ENCODE measurements at places on chromosomes 3 and 15. TPM values are rescaled to one million over a fixed set of nuclear protein-coding genes. Genes with fewer than 3 reads are reported as not detected.

CCR2 gene
- not detected for polyA plus RNA-seq

- no peak for DNase-seq
Observed at GRCh38 chr15:76366714-76367113, 30.1 kb downstream of the ISL2 start.

DNA sequence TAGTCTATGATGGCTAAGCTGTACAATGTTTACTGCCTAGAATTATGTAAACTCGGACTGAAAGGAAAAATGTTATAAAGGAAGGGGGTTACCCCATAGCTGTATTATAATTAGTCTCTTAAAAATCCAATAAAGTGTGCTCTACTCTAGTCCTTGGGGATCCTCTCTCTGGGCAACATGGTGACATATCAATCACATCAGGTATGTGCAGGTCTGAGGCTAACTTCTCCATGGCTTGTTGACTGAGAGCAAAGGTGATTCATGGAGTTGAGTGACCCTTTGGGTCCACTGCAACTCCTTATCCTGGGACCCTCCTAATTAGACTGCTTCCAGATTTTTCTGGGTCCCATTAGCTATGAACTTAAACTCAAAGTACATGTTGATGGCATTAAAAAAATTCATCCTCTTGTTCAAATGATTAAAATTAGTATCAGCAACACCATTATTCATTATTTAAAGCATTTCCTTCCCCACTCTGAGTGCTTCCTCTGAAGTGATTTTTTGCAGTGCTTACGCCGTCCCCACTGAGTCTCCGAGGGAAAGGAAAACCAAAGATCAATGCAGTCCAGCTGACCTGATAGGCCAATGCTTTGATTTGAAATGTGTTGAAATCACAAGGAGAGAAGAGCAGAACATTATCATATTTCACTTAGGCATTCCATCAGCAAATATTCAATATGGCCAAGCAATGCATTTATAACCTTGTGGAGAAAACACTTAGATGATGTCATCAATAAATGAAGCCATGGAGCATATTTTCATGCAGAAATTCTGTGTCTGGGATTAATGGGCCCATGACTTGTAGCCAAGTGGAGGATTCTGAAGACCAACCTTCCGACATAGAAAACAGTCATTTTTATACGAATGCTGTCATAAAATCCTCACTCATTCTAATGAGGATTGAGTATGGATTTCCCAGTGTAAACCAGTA lies 161.7 kb upstream of the CRBN start:
- DNase-seq, result no peak

DNA sequence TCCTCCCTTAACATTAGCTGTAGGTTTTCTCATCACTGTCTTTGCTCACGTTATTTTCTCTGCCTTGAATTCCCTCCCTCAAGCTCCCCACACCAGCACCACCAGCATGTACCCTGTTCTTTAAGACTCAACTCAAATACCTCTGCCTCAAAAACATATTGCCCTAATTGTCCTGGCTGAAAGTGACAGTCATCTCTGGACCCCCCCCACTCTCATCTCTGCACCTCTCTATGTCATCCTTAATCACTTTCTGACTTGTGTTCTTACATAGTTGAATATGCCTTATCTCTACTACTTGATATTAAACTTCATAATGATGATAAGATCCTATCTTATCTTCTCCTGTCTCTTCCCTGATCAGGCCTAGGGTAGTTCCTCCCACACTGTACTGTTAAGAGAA lies 345.2 kb upstream of the TPRG1 start:
- DNase-seq, result no peak

Measured in GM23338 (cell line).